GM19239 (cell line): ENCODE measurements at places on chromosomes 2 and 18.

- no peak for DNase-seq
Observed at GRCh38 chr2:117065912-117066311, 748.6 kb upstream of the DDX18 start.

GRCh38 chr2:102252236-102252635, 59.1 kb upstream of the IL1RL1 start:
- DNase-seq, result no peak

DNA sequence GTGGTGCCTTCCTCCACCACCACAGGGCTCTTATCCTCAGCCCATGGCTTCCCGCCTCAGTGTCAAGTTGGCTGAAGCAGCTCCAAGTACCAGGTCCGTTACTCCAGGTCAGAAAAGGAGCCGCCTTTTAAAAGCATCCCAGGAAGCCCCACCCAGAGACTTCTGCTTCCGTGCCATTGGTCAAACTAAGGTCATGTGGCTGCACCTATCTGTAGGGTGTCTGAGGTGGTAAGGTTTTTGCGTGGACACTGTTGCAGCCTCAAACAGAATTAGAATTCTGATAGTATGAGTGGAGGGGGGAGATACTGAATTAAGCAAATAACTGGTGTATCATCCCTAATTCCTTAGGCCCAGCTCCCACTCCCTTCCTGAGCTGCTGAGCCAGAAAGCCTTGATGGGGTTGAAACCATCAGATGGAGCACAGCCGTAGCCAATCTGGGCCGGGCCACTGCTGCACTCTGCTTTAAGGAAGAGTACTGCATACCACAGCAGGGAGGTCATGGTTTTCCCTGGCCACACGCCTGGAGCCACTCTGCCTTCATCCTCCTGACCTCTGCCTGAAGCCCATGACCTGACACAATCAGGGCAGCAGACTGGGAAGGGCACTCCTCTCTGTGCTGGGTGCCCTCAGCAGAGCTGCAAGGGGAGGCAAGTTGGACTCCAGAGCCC, 8.4 kb downstream of the TMEM247 start:
- no peak for DNase-seq

DNA sequence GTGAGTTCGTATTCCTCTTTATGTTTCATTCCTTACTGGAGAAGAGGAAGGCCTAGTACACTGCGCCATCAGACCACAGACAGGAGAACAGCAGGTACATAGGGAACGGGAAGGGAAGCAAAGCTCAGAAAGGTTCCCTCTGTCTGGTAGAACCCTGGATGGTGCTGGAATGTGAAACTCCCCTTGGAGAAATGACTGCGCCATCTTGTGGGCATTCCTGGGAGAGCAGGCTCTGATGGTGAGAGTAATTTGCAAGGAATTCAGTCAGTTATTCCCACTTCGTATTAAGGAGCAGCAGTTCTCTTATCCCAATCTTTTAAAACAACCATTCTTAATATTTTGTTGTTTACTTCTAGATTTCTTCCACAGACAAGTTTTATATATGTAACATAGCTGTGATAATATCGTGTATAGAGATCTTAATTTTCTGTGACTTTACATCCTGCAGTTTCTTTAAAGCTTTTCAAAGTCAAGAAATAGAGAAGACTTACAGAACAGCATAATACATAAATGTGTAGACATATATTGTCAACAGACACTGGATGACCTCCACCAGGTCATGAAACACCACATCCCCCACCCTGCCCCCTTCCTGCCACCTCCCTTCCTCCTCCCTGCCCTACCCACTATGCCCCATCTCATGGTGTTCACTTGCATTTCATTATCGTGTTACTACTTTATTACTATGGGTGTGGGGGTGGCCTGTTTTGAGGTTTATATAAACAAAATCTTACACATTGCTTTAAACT, 83.9 kb downstream of the ARHGEF4 start:
- DNase-seq, result peak; percentile 56

DNA sequence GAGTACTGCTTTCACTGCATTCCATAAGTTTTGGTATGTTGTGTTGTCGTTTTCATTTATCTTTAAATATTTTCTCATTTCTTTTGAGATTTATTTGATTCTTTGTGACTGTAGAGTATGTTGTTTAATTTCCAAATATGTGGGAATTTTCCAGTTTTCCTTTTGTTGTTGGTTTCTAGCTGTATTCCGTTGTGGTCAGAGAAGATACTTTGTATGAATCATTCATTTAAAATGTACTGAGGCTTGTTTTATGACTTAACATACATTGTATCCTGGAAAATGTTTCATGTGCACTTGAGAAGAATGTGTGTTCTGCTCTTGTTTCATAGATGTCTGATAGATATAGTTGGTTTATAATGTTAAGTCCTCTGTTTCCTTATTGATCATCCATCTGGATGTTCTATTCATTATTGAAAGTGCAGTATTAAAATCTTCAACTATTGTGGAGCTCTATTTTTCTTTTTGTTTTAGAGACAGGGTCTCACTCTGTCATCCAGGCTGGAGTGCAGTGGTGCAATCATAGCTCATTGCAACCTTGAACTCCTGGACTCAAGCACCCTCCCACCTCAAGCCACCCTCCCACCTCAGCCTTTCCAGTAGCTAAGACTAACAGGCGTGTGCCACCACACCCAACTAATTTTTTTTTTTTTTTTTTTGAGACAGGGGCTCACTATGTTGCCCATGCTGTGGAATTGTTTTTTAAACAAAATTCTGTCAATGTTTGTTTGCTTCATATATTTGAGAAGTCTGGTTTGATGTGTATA, 96.8 kb downstream of the TAF4B start:
- DNase-seq, result no peak

- DNase-seq, result no peak
Observed at GRCh38 chr2:18301421-18302139, 258.9 kb downstream of the RDH14 start.

- no peak for DNase-seq
Observed at GRCh38 chr2:171225302-171225980, 64.7 kb upstream of the TLK1 start.

DNA sequence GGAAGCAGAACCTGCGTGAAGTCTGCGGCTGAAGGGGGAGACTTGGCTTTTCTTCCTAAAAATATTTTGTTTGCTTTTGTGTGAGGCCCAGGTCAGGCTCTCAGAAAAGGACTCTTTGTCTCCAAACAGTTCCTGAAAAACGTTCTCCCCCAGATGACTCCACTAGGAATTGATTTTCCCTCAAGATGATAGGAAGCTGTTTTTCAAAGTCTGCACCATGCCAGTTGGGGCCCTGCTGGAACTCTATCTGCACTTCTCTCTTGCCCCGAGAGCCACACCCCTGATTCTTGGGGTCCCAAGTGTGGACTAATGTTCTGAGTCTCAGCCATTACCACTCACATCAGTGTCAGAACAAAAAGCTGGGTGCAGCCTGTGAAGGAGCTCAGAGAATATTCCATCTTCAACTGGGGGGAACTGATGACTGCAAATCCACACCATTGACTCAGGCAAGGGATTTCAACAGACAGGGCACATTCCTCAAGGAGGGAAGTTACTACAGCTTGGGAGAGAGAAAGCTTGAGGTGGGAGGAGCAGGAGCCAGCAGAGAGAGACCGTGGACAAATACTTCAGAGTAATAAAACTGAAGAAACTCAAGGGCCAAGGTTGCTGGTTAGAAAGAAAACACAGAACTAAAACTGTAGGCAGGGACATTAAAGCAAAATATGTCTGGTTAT, 768.3 kb downstream of the RNF144A start:
- DNase-seq, result no peak

DNA sequence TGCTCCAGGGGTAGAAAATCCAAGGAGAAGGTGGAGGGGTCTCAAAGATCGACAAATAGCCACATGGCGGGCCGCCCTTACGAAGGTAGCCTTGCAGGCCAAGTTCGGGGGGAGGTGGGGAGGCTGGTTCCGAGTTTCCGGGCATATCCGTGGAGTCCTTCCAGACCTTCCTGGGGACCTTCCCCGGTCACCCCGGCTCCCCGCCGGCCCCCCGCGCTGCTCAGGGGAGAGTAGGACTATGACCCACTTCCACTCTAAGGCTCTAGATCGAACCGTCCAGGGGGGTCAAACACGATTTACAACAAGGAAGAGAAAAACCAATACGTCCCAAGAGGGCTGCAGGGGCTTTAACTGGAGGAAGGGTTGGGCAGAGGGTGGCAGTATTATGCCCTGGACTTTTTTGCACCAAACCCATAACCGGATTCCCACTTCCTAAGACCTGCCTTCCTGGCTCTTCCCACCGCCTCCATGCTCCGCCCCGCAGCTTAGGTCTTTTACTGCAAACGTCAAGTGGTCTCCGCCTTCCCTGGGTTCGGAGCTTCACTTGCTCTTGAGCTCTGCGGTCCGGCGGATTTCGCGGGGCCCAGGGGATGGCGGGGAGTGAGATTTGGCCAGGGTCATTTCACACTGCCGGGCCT, 779 bp upstream of the LYPD6 start:
- no peak for DNase-seq

- DNase-seq, result no peak
Observed at GRCh38 chr2:199734011-199734410, 117.0 kb downstream of the FTCDNL1 start.

GRCh38 chr18:68992719-68993482, 195.0 kb downstream of the CCDC102B start:
- no peak for DNase-seq

- DNase-seq, result no peak
Observed at GRCh38 chr2:217656316-217656715, 346.5 kb downstream of the TNS1 start.

DNA sequence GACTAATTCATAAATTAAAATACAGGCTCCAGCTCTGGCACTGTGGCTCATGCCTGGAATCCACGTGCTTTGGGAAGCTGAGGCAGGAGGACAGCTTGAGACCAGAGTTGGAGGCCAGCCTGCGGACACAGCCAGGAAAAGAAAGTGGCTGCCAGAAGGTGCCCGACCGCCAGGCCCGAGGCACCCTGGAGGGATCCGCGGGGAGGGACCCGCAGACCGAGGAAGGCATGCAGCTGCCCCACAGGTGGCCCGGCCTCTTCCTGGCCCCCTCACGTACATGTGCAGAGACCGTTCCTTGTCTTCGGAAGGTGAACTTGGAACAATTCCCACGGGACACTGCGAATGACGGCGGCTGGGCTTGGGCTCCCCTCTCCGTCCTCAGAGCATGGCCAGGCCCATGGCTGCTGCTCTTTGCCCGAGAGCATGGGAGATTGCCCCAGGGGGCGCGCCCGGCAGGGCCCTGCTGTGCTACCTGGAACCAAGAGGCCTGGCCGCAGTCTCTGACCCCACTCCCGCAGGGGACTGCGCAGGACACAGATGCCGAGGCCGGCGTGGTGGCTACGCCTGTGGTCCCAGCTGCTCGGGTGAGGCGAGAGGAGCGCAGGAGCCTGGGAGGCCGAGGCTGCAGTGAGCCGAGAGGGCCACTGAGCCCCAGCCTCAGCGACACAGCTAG, 55.6 kb upstream of the IMP4 start:
- DNase-seq, result no peak

GRCh38 chr2:425947-426346, 138.1 kb upstream of the ALKAL2 start:
- DNase-seq, result no peak

DNA sequence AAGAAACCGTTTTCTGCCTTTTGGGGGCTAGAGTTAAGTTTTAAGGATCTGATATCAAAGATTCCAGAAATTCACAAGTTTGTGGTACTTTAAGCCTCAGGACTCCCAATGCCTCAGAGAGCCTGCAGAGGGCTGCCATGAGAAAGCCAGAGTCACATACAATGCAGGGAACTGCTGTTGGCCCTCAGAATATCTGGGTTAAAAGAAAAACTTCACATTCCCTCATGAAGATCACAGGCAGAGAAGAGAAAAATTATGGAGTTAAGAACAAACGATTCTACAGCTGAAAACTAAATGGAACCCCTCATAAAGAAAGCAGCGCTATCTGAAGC, 39.5 kb downstream of the HDAC4 start:
- DNase-seq, result no peak

- DNase-seq, result no peak
Observed at GRCh38 chr2:219344751-219345430, 12.3 kb upstream of the RESP18 start.

DNA sequence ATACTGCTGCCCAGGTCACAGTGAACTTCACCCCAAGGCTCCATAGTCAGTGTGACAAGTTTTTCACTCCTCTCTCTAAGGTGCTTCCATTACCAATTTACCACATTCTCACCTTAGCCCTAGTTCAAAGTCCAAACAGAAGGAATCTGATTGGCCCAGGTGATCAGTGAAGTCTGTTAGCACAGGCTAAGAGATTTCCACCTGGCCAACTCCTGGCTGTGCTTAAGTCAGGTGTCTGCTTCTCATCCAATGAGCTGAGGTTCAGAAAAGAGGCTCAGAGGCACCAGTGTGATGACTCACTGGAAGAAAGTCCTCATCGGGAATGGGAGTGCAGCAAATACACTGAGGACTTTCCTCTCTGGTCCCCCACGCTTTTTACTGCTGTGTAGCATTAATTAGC, 164.4 kb upstream of the MGAT5 start:
- no peak for DNase-seq

- DNase-seq, result peak; percentile 9
Observed at GRCh38 chr2:15367715-15368114, 193.4 kb downstream of the NBAS start.

GRCh38 chr2:104850361-104851290, 3.3 kb upstream of the POU3F3 start:
- no peak for DNase-seq

GRCh38 chr2:215189393-215189792, 51.0 kb upstream of the ABCA12 start:
- no peak for DNase-seq

- no peak for DNase-seq
Observed at GRCh38 chr2:149423630-149424029, 93.2 kb downstream of the LYPD6 start.

DNA sequence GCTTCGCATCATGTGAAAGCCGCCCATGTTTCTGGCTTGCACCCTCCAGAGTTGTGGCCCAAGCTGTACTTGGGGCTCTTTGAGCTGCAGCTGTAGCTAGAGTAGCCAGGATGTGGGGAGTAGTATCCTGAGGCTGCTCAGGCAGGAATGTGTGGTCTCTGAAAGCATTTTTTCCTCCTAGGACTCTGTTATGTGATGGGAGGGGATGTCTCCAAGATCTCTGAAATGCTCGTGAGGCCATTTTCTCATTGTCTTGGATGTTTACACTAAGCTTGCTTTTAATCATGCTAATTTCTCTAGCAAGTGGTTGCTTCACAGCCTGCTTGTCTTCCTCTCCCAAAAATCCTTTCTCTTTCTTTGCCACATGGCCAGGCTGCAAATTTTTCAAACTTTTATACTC, 687.6 kb downstream of the DCDC2C start:
- DNase-seq, result no peak

DNA sequence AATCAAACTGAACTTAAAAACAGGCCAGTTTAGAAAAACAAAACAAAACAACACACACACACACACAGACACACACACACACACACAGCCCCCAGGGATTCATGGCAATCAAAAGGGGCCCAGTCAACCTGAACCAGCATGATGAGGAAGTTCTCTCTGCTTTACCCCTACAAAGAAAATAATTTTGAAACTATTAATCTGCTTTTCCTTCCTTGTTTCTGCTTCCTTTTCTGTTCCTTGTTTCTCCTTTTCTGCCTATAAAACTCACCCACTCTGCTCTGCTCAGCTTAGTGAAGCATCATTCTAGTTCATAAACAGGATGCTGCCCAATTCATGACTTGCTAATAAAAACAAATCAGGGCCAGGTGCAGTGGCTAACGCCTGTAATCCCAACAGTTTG, 203.1 kb downstream of the RAB3GAP1 start:
- DNase-seq, result no peak
